ENCODE measurements at places on chromosomes 1 and 21.

DNA sequence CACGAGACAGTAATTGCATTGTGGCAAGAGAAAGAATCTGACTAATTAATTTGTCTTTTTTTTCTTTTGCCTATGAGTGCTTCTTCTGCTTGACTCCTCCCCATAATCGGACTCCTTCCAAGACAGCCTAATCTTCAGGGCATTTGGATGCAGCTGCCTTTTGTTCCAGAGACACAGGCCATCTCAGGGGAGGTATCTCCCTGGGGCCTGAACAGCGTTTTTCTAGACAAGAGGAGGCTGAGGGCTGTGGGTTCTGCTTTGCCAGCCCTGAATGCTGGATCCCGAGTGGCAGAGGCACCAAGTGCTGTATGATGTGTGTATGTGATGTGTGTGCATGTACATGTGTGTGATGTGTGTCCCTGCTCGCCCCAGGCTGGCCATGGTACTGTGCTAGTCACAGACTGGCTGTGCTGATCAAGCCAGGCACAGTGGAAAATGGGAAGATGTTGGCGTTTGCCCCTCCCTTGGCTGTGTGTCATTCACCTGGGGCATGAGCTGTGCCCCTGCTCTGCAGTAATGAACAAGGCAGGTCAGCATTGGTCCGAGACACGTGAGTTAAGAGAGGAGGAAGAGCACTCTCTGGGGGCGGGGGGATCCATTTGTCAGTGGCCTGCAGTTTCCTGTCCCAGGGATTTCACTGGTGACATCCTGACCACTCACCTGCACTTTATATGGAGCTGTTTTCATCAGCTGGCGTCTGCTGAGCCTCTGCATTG, 77.2 kb downstream of the ADARB1 start:
- no peak for DNase-seq

- no peak for DNase-seq
Measured at GRCh38 chr1:234007684-234008083, 103.2 kb downstream of the SLC35F3 start.

DNA sequence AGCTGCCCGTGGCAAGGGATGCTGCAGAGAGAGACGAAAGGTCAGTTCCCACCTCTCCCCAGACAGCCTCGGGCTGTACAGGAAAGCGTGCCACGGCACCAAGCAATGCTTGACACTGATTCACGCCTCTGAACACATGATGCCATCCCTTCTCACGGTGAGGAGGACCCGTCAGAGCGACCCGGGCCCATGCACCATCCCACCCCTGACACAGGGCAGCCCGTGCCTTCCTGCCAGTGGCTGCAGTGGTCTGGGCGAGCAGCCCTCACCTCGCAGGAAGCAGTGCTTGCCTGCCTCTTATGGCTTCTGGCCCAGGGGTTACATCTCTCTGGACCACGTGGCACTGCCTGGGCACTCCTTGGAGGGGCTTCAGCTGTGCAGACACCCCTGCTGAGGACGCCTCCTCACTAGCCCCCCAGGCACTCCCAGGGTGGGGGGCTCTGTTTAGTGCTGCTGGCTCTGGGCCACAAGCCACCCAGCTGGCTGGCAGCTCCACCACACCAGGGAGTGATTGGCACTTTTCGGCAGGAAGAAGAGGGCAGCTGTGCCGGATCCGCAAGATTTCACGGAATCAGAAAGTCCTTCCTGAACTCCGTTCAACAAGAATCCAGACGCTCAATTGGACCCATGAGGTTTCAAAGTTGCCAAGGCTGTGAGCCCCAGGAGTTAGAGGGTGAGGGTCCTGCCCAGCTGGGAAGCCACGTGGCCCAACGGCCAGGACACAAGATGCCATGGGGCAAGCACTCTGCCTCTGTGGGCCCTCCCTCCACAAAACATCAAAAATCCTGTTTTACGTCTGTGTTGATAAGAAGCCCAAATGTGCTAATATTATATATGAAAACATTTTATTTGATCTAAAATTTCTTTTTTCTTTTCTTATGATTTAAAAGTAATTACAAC, 34.8 kb upstream of the SLC19A1 start:
- no peak for DNase-seq

- no peak for DNase-seq
Measured at GRCh38 chr1:61425040-61425439, 299.9 kb downstream of the TM2D1 start.

DNA sequence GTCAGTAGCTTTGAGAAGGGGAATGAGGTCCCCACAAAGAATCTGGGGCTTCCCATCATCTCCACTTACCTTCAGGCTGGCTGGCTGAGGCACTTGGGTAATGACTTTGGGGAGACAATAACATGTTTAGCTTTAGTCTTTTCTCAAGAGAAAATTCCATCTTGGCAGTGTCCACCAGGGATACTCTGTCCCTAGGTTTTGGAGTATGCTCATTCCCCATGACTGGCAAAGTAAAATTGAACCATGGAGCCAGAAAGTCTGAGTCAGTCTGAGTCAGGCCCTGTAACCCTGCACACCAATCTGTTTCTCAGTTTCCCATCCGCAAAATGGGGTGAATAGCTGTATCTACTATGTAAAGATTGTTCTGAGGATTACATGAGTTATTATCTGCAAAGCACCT, 28.2 kb downstream of the RUNX1 start:
- no peak for DNase-seq

GRCh38 chr1:34500451-34500850, 254.4 kb upstream of the GJB5 start:
- no peak for DNase-seq

- DNase-seq = no peak
Measured at GRCh38 chr1:4696161-4696745, 41.8 kb downstream of the AJAP1 start.

DNA sequence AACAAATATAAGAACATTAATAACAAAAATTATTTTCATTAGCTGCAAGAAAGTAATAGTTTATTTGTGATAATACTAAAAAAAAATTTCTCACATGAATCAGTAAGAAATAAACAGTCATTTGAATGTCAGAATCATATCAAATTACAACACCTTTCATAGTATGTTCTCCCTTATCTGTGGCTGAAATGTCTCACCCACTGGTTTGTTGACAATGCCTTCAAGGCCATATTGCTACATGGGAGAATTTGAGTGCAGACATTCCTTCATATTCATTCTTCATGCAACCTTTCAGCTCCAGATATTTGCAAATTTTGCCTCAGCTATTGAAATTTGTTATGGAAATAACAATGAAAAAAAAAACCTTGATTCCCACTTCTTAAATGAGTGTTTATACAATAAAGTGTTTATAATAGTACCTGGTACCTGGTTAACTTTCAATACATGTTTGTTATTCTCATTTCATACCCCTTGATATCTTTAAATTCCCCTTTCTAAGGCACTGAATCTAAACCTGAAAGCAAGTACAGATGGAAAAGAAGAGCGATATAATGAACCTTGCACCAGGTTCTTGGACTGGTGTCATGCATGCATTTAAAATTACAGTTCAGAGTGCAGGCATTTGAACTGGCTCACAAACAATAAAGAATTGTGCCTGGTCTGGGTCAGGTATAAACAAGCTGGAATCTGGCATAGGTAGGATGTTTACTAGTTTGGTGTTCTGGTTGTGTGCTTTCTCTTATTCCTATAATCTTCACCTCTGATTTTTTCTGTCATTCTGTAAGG, 242.2 kb upstream of the ADGRL2 start:
- DNase-seq = no peak

DNA sequence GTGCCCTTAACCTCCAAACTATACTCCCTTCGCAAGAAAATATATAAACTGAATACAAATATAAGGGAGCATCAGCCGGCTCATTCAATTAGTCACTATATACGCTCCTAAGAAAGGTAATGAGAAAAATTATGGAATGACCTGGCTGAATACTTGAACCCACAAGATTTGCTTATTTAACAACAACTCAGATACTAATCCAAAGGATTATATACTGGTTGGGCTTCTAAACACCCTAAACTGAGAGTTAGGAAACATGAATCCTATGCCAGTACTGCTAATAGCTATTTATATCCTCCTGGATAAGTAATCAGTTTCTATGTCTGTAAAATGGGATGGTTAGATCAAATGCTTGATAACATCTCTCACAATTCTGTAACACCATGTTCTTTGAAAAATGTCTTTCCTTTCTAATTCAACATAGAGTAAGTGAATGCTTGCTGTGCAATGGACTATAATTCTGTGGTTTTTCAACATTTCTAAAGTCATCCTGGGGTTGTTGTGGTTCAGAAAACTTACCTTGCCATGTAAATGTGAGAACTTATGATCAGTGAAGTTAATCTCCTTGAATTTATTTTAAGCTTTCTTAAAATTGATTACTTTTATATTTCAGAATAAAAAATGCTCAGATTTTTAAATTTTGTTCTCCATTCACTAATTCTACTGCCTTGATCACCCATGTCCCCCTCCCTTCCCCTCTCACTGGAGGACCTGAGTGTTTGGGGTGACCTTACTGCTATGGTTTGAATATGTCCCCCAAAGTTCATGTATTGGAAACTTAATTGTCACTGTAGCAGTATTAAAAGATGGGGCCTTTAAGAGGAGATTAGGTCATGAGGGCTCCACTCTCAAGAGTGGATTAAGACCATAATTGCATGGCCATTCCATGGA, 14.5 kb downstream of the DUSP10 start:
- no peak for DNase-seq

DNA sequence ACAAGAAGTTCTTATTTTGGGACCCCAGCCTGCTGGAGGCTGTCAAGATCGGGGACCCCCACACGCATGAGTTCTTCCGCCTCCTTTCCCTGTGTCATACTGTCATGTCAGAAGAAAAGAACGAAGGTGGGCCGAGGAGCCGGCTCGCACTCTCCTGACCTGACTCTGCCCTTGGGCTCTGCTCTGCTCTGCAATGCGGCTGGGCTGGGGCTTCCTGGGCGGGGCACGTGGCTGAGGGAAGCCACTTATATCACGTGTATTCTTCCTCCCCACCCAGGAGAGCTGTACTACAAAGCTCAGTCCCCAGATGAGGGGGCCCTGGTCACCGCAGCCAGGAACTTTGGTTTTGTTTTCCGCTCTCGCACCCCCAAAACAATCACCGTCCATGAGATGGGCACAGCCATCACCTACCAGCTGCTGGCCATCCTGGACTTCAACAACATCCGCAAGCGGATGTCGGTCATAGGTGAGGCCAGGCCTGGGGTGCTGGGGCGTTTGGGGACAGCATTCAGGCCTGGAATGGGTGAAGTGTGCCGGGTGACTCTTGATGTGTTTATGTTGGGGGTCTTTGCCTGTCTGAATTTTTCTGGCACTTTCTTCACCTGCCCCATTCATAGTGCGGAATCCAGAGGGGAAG, 17.6 kb downstream of the ATP8B2 start:
- DNase-seq = no peak

- DNase-seq = no peak
Measured at GRCh38 chr1:161791904-161792655, 26.0 kb downstream of the ATF6 start.

DNA sequence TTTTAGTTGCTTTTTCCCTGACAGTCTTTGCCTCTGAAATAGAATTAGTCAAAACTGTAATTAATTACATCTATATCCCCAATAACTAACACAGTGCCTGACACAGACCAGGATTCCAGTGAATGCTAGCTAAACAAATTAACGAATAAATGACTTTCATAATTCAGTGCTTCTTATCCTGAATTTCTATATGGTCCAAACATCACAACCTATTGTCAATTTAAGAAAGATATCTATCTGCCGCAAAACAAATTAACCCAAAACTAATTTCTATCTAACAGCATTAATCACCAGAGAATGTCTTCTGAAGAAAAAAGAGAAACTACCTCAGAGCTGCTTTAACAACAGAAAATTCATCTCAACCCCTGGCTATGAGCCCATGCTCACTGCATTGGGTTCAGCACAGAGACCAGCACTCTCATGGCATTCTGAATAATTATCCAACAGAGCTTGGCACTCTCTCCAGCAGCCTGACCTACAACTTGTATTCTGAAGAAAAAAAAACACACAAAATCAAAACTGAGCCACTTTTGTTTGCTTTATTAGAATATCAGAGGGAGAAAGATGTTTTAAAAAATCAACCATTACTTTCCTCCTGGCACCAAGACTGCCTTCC, 547.3 kb upstream of the BEND5 start:
- no peak for DNase-seq
